ENCODE measurements at places on chromosomes 1 and 21.

GRCh38 chr1:181396171-181396670 is 87.1 kb upstream of the CACNA1E start:
- no peak for DNase-seq

GRCh38 chr1:40987439-40988276 is 8.2 kb downstream of the CTPS1 start:
- no peak for DNase-seq

- no peak for DNase-seq
Observed at GRCh38 chr1:25199819-25200620, 32.3 kb downstream of the SYF2 start.

GRCh38 chr1:66296951-66297350 is 237.0 kb upstream of the SGIP1 start:
- DNase-seq = no peak

DNA sequence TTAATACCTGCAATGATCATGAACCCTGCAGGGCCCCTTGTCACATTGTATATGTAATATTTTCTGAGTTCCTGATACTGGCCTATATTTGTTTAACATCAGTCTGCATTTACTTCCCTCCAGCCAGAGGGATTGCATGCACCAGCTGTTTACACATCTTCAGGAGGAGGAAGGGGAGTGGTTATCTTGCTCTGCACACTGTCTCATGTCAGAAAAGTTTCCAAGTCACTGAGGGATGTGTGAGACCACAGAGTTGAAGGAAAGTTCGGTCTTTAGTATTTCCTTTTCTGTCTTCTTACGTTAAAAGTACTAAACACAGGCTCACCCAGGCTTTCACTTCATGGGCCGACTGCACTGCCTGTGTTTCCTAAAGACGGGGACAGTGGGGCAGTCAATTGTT is 574.1 kb downstream of the LMO4 start:
- DNase-seq = peak; percentile 64

DNA sequence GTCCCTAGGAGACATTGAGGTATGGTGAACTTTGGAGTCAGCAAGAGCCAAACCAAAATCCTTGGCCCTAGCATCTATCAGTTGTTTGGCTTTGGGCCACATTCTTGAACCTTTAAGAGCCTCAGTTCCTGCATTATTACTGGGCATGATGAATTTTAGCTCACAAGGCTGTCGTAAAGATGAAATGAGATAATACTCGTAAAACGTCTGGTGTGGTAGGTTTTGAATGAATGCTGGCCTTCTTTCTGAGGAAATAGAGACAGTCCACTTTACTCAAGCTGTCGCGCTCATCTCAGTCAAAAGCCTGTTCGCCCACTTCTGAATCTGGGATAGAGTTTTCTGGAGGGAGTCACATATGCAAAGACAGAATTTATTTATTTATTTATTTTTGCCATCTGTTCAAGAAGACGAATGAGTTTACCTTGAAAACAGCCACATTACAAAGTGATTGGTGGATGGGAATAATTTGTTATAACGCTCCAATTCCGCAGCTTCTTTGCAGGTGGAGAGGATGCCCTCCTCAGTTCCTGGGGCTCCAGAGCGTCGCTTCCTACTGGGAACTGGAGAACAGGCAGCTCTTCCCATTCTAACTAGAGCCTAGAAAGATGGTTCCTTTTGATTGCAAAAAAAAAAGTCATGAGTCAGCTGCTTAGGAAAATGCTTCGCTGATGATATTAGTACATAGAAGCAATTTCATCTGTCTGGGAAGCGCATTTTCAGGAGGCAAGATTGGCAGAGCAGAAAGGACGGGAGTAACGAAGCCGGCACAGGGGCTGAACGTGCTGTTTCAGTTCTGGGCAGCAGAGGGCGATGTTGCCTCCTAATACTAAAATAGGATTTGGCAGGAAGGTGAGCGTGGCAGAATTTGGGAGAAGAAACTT is 49.9 kb upstream of the CYP2J2 start:
- DNase-seq = peak; percentile 76

DNA sequence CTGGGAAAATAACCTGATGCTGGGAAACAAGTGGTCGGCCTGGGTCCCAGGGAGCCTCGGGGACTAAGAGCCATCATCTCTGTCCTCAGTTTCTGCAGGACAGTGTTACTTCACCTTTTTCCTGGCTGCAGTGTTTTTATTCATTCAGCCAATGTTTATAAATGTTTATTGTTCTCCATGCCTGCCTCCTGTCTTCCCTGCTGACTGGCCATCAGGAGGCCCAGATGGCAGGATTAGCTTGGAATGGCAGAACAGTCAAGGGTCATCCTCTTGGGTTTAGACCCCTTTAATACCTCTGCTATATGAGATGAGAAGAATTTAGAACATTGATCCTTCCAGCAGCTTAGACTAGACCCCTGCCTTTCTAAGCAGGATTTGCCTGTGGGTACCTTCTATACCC is 13.3 kb downstream of the MAPKAPK2 start:
- no peak for DNase-seq

- no peak for DNase-seq
Observed at GRCh38 chr1:243435836-243436235, 180.0 kb downstream of the SDCCAG8 start.

- no peak for DNase-seq
Observed at GRCh38 chr1:89865498-89866382, 44.9 kb downstream of the LRRC8D start.

- DNase-seq = no peak
Observed at GRCh38 chr1:37234941-37235418, 200.7 kb upstream of the GRIK3 start.

DNA sequence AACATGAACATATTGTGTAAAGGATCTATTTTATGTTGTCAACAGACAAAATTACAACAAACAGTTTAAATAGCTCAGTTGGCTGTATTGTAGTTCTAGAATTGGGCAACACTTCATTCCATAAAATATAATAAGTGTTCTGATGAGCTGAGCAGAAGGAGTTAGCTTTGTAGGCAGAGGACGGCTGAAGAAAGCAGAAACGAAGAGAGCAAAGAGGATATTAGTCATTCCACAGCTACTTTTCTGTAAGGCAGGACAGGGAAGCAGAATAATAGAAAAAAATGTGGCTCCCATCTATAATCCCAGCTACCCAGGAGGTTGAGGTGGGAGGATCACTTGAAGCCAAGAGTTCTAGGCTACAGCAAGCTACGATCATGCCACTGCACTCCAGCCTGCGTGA is 20.2 kb upstream of the IVNS1ABP start:
- DNase-seq = peak; percentile 58

GRCh38 chr1:226496453-226497015 is 52.0 kb upstream of the STUM start:
- DNase-seq = no peak

GRCh38 chr1:33014464-33015163 is 22.1 kb downstream of the AK2 start:
- no peak for DNase-seq

DNA sequence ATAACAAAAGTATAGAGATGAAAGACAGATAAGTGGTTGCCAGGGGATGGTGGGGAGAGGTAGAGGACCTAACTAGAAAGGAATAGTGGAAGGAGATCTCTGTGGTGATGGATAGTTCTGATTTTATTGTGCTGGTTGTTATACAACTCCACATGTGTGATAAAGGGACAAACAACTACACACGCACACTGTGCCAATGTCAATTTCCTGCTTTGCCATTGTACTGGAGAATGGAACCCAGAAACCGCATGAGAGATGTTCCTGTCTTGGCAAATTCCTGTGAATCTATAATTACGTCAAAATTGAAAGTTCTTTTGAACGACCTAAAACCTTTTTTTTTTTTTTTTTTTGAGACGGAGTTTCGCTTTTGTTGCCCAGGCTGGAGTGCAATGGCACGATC is 11.0 kb downstream of the TNFRSF9 start:
- no peak for DNase-seq

DNA sequence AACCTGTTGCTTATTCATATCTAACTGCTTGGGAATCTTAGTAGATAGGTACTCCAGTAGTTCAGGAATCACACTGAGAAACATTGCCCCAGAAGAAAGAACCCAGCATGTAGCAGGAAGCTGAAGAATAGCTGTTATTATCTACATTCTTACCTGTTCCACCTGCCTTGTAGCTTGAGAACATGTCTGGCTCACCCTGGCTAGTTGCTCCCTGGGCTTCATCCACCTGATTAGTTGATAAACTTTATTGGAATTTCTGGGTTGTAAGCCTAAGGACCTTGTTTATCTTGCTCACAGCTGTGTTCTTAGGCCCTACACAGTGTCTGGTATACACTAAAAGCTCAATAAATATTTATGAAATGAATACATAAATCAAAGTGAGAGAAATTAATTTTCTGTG is 106.3 kb upstream of the DMRTA2 start:
- DNase-seq = no peak

GRCh38 chr1:3837200-3837599 is 19.8 kb downstream of the CEP104 start:
- no peak for DNase-seq

DNA sequence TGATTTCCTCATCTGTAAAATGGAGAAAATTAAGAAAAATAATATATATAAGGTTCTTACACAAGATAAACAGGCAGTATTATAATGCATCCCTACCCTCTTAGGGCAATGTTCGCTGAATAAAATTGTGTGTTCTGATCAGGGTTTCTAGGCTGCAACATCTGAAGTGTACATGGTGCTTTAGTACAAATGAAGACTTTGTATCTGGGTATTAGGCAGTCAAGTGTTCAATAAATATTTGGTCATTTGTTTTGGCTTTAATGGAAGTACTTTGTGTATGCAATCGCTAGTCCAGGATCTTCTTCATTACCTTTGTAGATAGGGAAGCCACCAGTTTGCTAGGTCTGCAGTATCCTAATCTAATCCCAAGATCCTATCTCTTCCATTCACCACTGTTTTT is 28.1 kb downstream of the DNASE2B start:
- no peak for DNase-seq

DNA sequence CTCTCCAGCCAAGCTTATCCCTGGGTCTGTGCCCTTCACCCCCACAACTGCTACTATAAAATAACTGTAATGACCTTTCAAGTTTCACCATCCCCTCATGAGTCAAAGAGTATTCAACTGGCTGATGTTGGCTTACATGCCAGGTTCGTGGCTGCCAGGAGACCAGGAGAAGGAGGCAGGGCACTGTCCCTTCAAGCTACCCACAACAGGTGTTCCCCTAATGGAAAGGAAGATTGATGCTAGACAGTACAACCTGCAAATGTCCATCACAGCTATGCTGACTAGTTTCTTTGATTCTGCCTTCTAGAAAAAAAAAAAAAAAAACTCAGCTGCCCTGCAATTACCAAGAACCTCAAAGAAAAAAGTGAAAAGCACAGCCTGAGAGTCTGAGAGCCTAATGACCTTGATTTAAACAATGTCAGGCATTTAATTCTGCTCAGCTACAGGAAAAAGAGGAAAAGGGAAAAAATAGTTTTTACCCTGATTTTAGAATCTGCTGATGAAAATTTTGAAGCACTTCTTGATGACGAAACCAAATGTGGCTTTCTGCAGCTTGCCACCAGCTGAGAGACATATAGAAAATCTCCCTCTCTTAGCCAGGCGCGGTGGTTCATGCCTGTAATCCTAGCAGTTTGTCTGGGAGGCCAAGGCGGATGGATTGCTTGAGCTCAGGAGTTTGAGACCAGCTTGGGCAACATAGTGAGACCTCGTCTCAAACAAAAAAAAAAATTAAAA is 82.7 kb upstream of the ROR1 start:
- DNase-seq = no peak

GRCh38 chr1:59919746-59920145 is 6.8 kb downstream of the CYP2J2 start:
- DNase-seq = no peak

- DNase-seq = no peak
Observed at GRCh38 chr1:222048094-222048595, 306.3 kb upstream of the DUSP10 start.

GRCh38 chr1:35936838-35937237 is 5.9 kb downstream of the AGO3 start:
- DNase-seq = no peak

- DNase-seq = no peak
Observed at GRCh38 chr1:162846256-162847212, 14.4 kb downstream of the CCDC190 start.

DNA sequence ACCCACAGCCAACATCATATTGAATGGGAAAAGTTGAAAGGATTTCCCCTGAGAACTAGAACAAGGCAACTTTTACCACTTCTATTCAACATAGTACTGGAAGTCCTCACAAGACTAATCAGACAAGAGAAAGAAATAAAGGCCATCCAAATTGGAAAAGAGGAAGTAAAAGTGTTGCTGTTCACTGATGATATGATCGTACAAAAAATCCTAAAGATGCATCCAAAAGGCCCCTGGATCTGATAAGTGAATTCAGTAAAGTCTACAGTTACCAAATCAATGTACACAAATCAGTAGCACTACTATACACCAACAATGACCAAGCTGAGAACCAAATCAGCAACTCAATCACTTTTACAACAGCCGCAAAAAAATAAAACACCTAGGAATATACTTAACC is 28.3 kb downstream of the RAB3GAP2 start:
- no peak for DNase-seq

DNA sequence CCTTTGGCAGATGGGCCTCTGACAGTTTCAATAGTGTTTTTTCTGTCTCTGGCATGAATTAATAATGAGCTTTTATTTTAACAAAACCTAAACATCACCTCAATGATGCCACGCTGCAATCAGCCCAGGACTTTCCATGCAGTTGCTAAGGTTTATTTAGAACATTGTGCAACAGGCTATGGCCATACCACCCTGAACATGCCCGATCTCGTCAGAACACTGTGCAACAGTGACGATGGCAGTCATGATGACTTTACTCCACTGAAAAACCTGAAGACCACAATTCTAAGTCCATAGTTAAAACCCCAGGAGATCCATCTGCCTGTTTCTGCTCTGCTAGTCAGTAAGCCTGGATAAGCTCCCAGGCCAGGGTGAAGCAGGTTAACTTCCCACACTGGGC is 310.0 kb downstream of the PBX1 start:
- no peak for DNase-seq

GRCh38 chr1:185232874-185233273 is 75.9 kb downstream of the SWT1 start:
- no peak for DNase-seq

GRCh38 chr1:168514455-168514854 is 29.3 kb downstream of the XCL2 start:
- DNase-seq = no peak

DNA sequence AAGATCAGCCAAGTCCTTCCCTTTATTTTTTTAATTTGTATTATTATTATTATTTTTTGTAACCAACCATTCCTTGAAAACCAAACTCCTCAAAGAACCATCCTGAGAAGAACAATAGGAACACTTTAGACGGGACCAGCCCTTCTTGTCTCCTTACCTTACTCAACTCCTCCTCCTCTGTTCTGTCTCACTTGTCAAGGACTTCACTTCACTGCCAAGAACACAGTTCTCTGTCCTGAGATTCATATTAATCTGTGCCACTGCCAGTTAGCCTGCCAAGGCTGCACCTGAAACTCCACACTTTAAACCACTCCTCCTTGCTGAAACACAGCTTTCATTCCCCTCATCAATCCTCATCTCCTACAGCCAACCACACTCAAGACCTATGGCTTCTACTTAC is 73.8 kb upstream of the ATP1A1 start:
- no peak for DNase-seq

GRCh38 chr1:86811142-86811924 is 102.6 kb downstream of the SELENOF start:
- DNase-seq = no peak

GRCh38 chr21:44405091-44405947 is 50.0 kb upstream of the LRRC3 start:
- DNase-seq = no peak
